ENCODE measurements at places on chromosomes 7 and 10.

- no peak for DNase-seq
Observed at GRCh38 chr7:112360681-112361080, 89.6 kb upstream of the IFRD1 start.

DNA sequence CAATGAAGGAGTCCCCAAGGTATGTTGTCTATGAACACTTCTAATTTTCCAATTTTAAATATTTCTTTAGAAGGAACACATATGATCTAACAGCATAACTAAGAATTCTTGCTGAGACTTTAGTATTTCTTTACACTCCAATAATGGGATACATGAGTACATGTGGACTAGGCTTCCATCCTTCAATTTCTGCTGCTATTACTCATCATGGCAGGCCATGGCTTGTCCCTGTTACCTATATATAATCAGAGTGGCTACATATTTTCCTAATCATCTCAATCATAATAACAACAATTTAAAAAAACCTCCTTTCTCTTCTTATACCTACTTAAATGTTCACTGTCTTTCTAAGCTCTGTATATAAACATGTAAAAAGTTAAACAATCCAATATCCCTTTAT lies 60.3 kb upstream of the TAC1 start:
- DNase-seq, result no peak

- no peak for DNase-seq
Observed at GRCh38 chr10:75358835-75359421, 42.6 kb downstream of the ZNF503 start.

GRCh38 chr7:90965211-90965610 lies 299.0 kb upstream of the FZD1 start:
- DNase-seq, result no peak

- no peak for DNase-seq
Observed at GRCh38 chr10:117775526-117775925, 233.0 kb downstream of the EMX2 start.

DNA sequence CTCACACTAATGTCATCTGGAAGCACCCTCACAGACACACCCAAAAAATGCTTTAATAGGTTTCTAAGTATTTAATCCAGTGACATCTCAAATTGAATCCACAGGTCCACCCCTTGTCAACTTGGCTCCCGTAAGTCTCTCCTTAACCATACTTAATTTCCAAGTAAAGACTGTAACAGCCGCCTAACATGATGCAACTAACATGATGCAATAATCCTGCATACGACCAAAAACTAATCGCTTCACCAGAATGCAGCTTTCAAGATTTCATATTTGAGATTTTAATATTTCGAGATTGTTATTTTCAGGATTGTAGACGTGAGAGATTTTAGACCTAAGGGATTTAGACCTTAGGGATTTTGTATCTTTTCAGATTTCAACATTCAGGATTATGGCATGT lies 3.7 kb upstream of the HDAC9 start:
- no peak for DNase-seq

DNA sequence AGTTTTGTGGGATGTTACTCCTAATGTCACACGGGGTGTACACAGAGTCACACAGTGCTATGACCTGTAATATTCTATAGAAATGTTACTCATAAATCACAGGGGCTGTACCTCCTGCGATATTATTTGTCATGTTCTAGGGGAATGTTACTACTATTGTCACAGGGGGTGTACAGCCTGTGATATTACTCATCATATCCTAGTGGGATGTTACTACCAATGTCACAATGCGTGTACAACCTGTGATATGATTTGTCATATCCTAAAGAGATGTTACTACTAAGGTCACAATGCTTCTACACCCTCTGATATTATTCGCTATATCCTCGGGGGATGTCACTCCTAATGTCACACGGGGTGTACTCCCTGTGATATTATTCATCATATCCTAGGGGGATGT lies 7.6 kb upstream of the CCZ1B start:
- no peak for DNase-seq

- no peak for DNase-seq
Observed at GRCh38 chr10:43155221-43155620, 17.0 kb downstream of the CSGALNACT2 start.

GRCh38 chr10:87752566-87752965 lies 65.5 kb downstream of the ATAD1 start:
- DNase-seq, result no peak

- DNase-seq, result no peak
Observed at GRCh38 chr10:14173706-14174594, 156.8 kb downstream of the FRMD4A start.

DNA sequence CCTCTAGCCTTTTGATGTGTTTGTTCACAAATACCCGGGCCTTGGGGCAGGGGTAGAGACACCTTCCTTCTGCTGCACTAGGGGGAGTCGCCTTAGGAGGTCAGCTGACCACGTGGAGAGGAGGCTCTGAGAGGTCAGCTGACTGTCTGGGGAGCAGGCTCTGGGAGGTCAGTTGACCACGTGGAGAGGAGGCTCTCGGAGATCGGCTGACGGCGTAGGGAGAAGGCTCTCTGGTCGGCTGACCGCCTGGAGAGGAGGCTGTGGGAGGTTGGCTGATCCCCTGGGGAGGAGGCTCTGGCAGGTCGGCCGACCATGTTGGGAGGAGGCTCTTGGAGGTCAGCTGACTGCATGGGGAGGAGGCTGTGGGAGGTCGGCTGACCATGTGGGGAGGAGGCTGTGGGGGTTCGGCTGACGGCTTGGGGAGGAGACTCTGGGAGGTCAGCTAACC lies 59.6 kb upstream of the LYZL1 start:
- DNase-seq, result no peak

GRCh38 chr10:114957673-114958072 lies 19.7 kb downstream of the TRUB1 start:
- DNase-seq, result no peak

DNA sequence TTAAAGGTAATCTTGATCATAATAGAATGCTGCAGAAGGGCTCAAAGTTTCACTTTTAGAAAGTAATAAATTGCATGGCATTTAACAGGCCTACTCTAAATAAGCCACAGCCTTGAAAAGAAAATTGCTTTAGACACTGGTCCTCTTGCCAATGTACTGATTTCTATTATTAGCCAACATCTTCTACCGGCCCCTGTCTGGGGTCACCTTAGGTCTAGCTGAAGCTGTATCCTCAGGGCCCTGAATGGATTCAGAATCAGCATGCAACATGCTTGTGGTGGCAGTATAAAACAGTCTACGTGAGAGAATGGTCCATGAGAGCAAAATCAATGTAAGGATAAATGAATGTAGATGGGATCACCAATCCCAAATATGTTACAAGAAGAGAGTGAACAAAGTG lies 541.9 kb downstream of the PCDH15 start:
- no peak for DNase-seq

- no peak for DNase-seq
Observed at GRCh38 chr10:131089861-131090260, 221.7 kb downstream of the TCERG1L start.

GRCh38 chr10:60305380-60305892 lies 84.2 kb downstream of the ANK3 start:
- no peak for DNase-seq

DNA sequence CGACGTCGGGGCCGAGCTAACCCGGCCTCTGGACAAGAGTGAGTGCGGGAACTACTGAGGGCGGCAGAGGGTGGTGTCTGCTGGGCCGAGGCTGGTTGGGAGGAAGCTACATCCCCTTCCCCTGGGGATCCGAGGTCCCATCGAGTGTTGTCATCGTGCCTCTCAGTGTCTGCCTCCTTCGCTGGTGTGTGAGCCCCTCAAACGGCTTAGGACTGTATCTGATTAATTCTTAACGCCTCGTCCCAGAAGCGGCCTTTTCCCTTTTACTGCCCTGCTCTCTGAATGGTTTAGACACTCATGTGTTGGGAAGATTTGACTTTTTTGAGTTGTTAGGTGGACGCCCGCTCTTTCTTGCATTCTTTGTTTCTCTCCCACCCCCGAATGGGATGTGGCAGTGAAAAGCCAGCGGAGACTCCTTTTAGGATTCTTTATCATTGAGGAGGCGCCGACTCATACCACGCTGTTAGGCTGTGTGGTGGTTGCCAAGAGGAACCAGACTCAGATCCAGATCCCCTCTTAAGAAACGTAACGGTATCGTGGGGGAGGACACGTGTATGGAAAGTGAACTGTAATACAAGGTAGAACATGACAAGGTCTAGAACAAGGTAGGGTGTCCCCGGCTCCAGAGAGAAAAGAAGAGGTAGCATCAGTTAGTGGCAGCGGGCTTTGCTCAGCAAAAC lies 631 bp downstream of the SUPV3L1 start:
- DNase-seq, result no peak

DNA sequence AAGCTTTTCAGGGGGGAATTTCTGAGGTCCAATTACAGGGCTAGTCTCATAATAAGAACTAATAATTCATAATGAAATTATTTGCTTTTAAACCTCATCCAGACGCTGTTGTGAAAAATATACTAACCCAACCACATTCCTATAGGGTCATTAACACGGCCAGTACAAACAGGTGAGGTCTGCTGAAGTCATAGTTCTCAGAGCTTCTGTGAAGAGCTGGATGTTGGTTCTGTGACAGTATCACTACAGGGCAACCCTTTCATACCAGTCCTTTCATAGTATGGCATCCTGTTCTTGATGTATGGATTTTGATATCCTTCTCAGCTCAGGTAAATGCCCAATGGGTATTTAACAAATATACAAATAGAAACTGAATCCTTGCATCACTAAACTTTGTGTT lies 62.3 kb upstream of the FAM133B start:
- DNase-seq, result no peak

DNA sequence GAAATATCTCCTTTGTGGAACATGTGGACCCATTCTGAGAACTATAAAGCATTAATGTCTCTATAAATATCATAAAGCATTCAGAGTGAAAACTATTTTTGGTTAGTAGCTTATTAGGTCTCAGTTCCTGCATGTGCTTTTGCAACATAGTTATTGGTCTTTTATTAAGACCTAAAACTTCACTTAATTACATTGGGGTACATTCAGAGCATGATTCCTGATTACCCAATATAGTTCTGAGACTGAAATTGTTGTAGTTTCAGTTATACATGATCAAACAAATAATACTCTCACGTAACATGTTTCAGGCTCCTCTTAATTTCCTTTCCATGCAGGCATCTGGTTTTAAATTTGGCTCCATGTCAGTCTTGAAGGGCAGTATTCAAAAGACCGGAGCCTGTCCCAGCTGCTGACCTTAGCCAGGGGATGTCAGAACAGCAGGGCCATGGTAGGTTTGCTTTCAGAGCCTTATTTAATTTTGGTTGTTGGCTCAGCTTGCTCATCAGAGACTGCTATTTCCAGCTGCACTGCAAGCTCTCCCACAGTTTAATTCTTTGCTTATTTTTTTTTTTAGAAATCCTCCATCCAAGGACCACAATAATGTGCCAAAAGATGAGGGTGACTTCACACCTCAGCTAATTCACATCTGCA lies 447.8 kb upstream of the FZD8 start:
- no peak for DNase-seq

DNA sequence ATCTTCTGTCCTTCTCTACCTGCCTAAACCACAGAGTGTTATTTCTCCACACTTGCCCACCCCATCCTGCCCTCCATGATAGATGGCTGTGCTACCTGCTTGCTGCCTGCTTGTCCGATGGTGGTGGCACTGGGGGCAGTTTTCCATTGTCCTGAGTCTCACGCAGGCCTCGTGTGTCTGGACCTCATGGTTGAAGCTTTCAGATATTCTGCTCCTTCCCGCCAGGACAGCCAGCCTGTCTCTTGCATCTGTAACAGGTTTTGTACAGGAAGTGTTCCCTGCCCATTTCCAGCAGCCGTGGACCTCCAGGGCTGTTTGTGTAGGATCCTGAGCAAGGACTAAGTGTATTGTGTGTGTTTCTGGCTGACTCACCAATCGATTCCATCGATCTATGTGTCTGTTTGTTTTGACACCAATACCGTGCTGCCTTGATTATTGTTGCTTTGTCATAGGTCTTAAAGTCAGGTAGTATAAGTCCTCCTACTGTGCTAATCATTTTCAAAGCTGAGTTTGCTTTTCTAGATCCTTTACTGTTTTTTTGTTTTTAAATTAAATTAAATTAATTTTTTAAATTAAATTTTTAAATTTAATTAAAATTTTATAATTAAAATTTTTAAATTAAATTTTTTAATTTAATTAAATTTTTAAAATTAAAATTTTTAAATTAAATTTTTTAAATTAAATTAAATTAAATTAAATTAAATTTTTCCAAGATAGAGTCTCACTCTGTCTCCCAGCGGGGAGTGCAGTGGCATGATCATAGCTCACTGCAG lies 8.5 kb downstream of the IL15RA start:
- DNase-seq, result no peak

DNA sequence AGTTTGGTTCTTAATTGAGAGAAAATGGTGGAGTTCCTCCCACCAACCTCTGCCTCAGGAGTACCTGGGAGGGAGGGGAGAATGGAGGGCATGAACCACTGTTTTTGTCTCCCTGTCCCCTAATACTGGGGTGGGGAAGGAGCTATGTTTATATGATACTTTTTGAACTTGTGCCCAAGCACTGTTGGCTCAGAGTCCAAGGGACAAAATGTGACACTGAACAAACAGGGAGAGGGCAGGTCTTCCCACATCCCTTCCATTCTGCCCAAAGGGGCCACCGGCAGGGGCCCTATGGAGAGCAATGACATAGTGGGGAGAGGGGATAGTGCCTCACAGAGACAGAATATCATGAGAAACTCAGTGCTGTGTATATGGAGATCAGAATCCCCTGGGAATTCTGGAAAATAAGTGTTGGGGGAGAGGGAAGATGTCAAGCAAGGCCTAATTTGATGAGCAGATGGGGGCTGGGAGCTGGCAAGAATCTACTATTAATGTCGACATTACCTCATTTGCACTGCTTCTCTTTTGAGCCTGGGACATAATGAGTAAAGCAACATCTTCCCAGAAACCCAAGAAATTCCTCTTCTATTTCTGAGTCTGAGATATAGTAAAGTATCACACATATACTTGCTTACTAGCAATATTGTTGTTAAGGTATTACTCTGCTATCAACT lies 180.6 kb downstream of the CYP26A1 start:
- no peak for DNase-seq

DNA sequence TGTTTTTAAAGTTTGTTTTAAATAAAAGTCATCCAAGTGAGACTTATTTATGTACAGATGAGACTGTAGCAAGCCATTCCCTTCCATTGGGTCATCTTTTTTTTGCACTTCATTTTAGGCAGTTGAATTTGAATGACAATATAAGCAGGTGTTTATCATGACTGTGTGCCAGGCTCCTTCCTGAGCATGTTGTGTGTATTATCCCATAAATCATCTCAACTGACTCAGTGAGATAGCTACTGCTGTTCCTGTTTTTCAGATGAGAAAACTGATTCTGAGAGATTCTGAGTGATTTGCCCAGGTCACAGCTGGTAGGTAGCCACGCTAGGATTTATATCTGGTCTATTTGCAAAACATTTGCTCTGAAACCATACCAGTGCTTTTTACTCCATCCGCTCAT lies 11.7 kb downstream of the TMEM254 start:
- DNase-seq, result no peak
